ENCODE measurements at places on chromosomes 5 and 9.

DNA sequence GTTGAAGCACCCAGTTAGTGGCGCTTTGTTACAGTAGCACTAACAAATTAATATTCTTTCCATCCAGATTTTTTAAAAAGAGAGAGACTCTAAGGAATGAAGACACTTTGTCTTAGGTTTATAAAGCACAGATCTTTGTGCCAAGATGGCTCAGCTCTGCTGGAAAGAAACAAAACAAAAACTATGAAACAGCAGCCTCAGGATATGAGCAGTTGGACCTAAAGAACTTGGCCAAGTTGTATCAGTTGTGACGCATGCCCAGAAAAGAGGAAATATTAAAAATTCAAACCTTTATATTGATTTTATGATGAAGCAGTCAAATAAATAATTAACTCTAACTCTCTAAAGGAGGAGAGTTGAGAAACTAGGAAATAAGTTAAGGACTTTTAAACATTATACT, 427.2 kb downstream of the SPOCK1 start:
- DNase-seq = no peak

DNA sequence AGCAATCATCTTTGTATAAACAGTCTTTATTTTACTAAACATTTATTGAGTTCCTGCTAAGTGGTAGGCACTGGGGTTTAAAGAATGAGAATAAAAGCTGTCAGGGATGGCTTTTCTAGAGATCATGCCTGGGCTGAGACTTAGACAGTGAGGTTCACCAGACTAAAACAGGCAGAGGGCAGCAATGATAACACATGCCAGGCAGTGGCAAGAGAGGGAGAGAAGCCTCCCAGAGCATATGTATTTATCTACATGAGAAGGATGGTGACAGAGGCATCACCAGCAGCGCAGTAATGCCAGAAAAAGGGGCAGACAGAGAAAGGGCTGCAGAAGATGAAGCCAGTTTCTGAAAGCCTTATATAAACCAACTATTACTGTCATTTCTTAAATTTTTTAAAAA, 121.0 kb upstream of the CCDC180 start:
- DNase-seq = no peak

DNA sequence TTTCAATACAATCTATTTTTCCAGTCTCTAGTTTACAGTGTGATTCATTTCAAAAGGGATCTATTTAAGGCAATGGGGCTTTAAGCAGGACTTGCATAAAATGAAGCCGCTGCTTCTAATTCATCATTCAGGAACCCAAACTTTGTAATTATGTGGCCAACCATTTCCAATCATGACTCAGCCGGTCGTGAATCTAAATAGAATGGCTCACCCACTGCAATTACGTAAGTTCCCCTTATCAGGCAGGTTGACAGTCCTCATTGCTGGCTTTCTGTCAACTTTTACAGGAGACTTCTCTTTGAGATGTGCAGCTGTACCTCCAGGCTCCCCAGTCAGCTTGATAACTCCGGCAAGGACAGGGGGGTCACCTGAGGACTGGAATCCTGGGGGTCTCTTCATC, 152.8 kb upstream of the DAP start:
- DNase-seq = no peak

DNA sequence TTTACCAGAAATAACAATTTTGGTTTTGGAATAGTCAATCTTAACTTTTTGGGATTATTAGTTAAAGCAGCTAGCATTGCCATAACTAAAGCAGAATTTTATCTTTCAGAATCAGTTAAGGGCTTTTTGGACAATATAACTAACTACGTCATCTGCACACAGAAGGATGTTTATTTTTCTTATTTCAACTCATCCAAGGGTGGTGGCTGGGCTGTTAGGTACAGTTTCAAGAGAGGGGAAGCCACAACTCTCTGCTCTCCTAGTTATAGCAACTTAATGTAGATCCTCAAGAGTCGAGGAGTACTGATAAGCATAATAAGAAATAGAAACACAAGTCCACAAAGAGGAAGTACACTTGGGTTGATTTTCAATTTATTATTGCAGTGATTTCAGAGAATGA, 65.6 kb downstream of the ANKRD55 start:
- no peak for DNase-seq

GRCh38 chr9:10265153-10265631, 347.6 kb downstream of the PTPRD start:
- no peak for DNase-seq

GRCh38 chr5:164326219-164326618, 820.8 kb downstream of the MAT2B start:
- no peak for DNase-seq

DNA sequence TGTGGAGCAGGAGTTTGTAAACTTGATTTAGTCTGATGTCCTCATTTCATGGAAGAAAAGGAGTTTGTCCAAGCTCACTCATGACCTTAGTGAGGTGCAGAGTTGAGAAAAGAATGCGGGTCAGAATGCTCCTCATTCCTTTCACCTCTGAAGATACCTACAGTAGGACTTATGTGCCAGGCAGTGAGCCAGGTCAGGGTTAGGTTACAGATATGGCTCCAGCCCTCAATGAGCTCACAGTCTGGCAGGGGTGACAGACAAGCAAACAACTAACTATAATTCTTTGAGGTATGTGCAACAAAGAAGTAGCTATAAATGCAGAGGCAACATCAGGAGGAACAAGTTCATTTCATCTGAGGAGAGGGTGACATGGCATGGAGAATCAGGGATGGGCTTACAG, 102.5 kb downstream of the SPATA31D1 start:
- no peak for DNase-seq

- no peak for DNase-seq
These were observed 20.4 kb upstream of the UGCG start for GRCh38 chr9:111876179-111876578.

DNA sequence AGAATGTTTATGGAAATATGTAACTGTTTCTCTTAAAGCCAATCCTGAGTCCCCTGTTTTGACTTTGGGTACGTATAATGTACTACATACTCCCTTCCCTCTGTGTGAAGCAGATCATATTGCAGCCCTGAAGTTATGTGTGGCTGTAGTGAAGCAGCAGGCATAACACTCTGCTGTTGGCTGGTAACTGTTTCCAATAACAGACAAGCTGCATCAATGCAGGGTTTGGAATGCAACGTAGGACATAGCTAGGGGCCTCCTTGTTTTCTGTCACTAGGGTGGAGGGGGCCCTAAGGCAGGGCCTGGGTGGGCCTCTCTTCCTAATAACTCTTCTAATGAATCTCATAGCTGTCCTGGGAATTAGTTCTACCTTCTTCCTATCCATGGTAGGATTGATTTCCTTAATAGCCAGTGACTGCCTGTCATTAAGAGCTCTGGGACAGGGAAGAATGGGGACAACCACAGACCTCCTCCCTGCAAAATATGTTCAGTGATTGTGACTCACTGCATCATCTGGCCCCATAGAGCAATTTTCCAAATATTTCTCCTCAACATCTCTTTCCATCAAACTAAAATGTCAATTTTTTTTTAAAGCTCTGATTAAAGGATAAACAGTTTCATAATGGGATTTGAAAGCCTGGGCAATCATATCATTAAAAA, 129.6 kb upstream of the HMHB1 start:
- no peak for DNase-seq

- no peak for DNase-seq
These were observed 946.0 kb downstream of the NR2F1-AS1 start for GRCh38 chr5:92635001-92635461.

GRCh38 chr5:72206160-72206559, 98.9 kb downstream of the MAP1B start:
- DNase-seq = no peak

- no peak for DNase-seq
These were observed 10.9 kb upstream of the FRMPD1 start for GRCh38 chr9:37639841-37640240.

GRCh38 chr9:87406543-87407166, 91.0 kb upstream of the DAPK1 start:
- DNase-seq = no peak

- DNase-seq = no peak
These were observed 103.8 kb upstream of the ERCC6L2 start for GRCh38 chr9:95771556-95772246.
